Central memory CD8-positive, alpha-beta T cell (primary cell): ENCODE measurements at places on chromosomes 6 and 20.

- H3K27ac ChIP-seq: no peak overlapping the region
- H3K4me3 ChIP-seq: no peak overlapping the region
- no peaks in the 10 kb centered on the region for H3K4me1 ChIP-seq
- H3K27me3 ChIP-seq: peaks cover 42% of the 10 kb centered on the region
- H3K36me3 ChIP-seq: no peaks in the 10 kb centered on the region
Measured at GRCh38 chr6:156585859-156586258, 191.3 kb upstream of the ARID1B start.

DNA sequence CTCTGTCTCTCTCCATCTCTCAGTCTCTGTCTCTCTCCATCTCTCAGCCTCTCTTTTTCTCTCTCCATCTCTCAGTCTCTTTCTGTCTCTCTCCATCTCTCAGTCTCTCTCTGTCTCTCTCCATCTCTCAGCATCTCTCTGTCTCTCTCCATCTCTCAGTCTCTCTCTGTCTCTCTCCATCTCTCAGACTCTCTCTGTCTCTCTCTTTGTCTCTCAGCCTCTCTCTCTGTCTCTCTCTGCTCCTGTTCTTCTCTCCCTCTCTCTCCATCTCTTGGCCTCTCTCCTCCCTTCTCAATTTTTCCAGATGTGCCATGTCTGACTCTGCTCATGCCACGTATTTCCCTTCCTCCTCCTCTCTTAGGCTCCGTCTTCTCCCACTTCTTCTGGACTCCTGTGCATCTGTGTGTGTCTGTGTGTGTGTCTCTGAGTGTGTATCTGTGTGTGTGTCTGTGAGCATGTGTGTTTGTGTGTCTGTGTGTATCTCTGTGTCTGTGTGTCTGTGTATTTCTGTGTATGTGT lies 72.7 kb downstream of the SRC start:
- no peaks in the 10 kb centered on the region for H3K36me3 ChIP-seq
- no peak overlapping the region for H3K4me3 ChIP-seq
- H3K27ac ChIP-seq: no peak overlapping the region
- H3K27me3 ChIP-seq: peaks cover 12% of the 10 kb centered on the region
- no peak for DNase-seq

GRCh38 chr6:148392671-148393070 lies 50.0 kb downstream of the SASH1 start:
- H3K36me3 ChIP-seq: no peaks in the 10 kb centered on the region
- no peak for DNase-seq
- H3K27ac ChIP-seq: no peak overlapping the region

DNA sequence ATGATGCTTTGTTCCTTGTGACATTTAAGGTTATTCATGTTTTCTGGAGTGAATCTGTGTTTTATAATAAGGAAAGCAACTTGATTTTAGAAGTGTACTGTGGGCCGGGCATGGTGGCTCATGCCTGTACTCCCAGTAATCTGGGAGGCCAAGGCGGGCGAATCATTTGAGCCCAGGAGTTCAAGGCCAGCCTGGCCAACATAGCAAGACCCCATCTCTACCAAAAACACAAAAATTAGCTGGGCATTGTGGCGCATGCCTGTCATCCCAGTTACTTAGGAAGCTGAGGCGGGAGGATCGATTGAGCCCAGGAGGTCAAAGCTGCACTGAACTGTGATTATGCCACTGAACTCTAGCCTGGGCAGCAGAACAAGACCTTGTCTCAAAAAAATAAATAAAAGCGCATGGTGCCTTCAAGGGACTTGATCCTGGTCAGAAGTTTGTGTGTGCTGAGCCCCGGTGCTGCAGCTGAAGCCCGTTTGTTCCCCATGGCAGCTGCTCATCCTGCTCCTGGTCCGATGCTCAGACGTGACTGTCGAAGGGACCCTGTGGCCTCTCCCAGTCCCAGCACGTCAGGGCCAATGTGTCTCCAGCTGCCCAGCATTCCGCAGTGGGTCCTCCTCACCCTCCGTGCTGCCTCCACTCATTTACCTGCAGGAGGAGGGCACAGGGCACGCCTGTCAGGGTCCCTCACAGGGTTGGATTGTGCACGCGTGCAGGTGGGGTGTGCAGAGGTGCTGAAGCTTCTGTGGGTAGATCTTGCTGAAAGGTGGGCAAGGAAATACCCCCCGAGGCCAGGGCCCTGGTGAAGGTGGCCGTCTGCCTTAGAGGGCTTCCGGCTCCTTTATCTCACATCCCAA lies 18.3 kb downstream of the ENTPD6 start:
- peaks cover 18% of the 10 kb centered on the region for H3K36me3 ChIP-seq
- H3K4me3 ChIP-seq: no peak overlapping the region
- no peak overlapping the region for H3K27ac ChIP-seq
- DNase-seq: no peak

GRCh38 chr6:65064844-65065243 lies 642.2 kb downstream of the EYS start:
- no peak for DNase-seq
- no peaks in the 10 kb centered on the region for H3K4me1 ChIP-seq
- H3K36me3 ChIP-seq: no peaks in the 10 kb centered on the region
- no peaks in the 10 kb centered on the region for H3K27me3 ChIP-seq
- H3K27ac ChIP-seq: no peak overlapping the region

GRCh38 chr20:44664131-44664530 lies 12.6 kb upstream of the ADA start:
- no peak overlapping the region for H3K4me3 ChIP-seq
- no peaks in the 10 kb centered on the region for H3K27me3 ChIP-seq
- no peak overlapping the region for H3K27ac ChIP-seq
- no peak for DNase-seq

DNA sequence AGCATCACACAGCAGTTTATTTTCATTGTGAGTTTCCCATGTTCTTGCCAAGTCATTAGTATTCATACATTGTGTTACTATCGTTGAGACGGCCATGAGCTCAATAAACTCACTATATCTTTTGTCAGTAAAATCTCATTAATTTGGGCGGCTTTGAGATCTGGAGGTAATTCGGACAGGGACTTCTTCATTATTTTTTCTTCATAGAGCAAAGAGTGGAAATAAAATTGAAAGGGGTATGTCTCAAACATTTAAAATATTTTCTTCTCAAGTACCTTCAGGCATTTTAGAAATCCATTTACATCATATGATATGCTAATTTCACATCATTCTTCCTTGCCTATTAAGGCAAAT lies 14.6 kb downstream of the NOX3 start:
- no peaks in the 10 kb centered on the region for H3K4me1 ChIP-seq
- H3K27me3 ChIP-seq: peaks cover 38% of the 10 kb centered on the region
- H3K27ac ChIP-seq: no peak overlapping the region
- no peaks in the 10 kb centered on the region for H3K36me3 ChIP-seq
- DNase-seq: no peak
- no peak overlapping the region for H3K4me3 ChIP-seq

DNA sequence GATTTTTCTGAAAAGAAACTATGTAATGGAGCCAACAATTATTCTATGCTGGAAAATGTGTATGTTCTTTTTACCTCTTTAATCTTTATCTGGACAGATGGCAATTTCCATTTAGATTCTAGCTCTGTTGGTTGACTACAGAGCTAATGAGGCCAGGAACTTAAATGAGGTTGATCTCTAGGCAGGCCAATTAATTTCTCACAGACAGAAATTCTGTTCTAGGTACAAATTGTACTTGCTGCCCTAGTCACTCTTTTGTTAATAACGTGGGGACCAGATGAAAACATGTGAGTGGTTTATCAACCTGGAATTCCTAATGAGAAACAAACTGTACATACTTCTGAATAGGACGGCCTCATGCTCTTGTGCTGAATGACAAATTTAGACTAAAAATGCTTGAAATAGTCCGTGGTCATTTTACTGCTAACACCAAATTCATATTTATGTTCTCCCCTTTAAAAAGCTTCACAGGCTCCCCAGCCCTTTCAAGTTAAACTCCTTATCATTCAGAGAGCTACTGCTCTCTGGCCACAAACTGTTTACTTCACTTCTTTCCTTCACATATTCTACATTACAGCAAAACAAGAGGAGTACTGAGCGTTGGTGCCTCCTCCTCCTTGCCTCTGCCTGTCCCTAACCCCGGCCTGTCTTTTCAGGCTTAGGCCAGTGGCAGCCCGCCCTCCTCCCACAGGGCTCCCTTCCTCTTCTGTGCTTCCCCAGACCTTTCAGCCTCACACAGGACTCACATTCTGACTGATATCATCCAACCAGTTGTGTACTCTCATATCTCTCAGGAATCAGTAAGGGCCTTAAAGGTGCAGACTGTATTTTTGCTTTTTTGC lies 41.4 kb downstream of the DTNBP1 start:
- H3K36me3 ChIP-seq: peaks cover 2% of the 10 kb centered on the region
- H3K27ac ChIP-seq: peak overlapping the region; percentile 39
- no peaks in the 10 kb centered on the region for H3K27me3 ChIP-seq
- DNase-seq: no peak
- no peak overlapping the region for H3K4me3 ChIP-seq

DNA sequence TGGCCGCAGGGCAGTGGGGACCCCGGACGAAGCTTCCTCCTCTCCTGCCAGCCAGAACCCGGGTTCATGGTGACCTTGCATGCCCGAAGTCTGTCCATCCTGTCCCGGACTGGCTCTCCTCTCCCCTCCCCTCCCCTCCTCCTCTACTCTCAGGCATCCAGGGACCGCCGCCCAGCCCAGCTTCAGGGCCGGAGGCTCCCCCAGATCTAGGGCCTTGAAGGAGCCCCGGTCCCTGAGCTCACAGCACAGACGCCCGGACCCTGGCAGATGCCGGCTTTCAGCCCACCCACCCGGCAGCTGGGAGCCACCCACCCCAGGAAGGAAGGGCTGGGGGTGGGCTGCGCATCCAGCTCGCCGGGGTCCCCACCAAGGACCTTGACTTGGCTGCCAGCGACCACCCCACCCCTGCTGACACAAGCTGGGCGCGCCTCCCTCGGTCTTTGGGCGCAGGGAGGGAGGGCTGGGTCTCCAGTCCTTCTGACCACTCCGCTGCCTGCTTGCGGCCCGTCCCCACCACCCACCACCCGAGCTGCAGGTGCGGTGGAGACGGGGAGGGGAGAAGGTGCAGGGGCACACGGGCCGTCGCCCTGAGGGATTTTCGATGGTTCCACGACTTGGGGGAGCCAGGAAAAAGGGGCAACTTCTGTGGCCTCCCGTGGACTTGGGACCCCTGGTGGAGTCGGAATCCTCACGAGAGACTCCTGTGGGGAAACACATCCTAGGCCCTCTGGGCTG lies 5.8 kb upstream of the ABHD16B start:
- H3K27ac ChIP-seq: no peak overlapping the region
- peaks cover 18% of the 10 kb centered on the region for H3K4me1 ChIP-seq
- peaks cover 22% of the 10 kb centered on the region for H3K27me3 ChIP-seq
- no peak overlapping the region for H3K4me3 ChIP-seq
- peaks cover 2% of the 10 kb centered on the region for H3K36me3 ChIP-seq

- no peak overlapping the region for H3K4me3 ChIP-seq
- H3K4me1 ChIP-seq: no peaks in the 10 kb centered on the region
- DNase-seq: no peak
- H3K27ac ChIP-seq: no peak overlapping the region
- peaks cover 15% of the 10 kb centered on the region for H3K27me3 ChIP-seq
Measured at GRCh38 chr6:100237821-100238220, 226.9 kb downstream of the SIM1 start.

DNA sequence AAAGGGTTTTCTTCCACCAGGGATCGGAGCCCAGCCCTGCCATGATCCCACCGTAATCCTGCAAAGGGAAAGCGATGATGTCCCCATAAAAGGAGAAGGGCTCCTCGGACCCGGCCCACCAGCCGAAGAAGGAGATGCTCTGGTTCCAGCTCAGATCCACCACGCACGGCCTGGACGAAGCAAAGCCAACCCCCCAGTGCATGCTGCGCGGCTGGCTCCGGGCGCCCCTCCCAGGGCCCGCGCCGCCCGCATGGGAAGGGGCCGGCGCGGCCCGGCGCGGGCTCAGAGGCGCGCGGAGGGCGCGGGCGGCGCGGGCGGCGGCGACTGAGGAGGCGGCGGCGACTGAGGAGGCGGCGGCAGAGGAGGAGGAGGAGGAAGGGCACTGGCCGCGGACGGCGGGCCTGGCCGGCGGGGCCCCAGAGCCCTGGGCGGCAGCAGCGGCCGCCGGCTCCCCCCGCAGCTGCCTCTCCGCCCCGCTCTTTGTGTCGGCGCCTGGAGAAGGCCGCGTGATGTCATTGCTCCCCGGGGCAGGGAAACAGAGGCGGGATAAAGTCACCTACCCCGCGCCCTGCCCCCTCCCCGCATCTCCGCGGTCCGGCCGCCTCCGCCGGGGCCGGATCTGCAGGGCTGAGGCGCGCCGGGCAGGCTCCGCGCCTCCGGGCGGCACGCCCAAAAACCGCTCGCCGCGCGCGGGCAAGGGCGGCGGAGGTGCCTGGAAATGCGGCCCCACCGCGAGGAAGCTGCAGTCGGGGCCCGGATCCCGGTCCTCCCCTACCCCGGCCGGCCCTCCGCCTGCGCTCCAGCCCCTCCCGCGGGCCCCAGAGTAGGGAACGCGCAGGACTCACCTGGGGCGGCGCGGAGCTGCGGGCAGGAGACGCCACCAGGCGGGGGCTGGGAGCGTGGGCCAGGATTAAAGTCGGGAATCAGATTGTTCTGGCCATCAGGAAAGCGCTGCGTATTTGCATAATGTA lies at the start of gene FAXC:
Gene FAXC, minus strand, starts transcription at position 504 of the 971 bp plus-strand sequence. Its CDS starts 302 bp downstream, at position 202.
- no peaks in the 10 kb centered on the region for H3K36me3 ChIP-seq
- H3K27me3 ChIP-seq: peaks cover 57% of the 10 kb centered on the region
- DNase-seq: no peak
- no peaks in the 10 kb centered on the region for H3K4me1 ChIP-seq
- peak within 1 kb of the TSS; percentile 17 for H3K4me3 ChIP-seq
- H3K27ac ChIP-seq: no peak within 1 kb of the TSS

- peaks cover 6% of the 10 kb centered on the region for H3K36me3 ChIP-seq
- peak overlapping the region; percentile 80 for H3K27ac ChIP-seq
- DNase-seq: peak; percentile 46
Measured at GRCh38 chr20:44217342-44218092, 6.9 kb upstream of the OSER1 start.

- no peak overlapping the region for H3K4me3 ChIP-seq
- H3K27ac ChIP-seq: no peak overlapping the region
- no peak for DNase-seq
- H3K4me1 ChIP-seq: no peaks in the 10 kb centered on the region
- peaks cover 15% of the 10 kb centered on the region for H3K27me3 ChIP-seq
- no peaks in the 10 kb centered on the region for H3K36me3 ChIP-seq
Measured at GRCh38 chr20:2228926-2229325, 66.9 kb upstream of the TGM3 start.

- no peak for DNase-seq
- no peaks in the 10 kb centered on the region for H3K4me1 ChIP-seq
- H3K27ac ChIP-seq: no peak overlapping the region
- H3K36me3 ChIP-seq: no peaks in the 10 kb centered on the region
Measured at GRCh38 chr6:169087443-169088041, 166.1 kb downstream of the THBS2 start.

DNA sequence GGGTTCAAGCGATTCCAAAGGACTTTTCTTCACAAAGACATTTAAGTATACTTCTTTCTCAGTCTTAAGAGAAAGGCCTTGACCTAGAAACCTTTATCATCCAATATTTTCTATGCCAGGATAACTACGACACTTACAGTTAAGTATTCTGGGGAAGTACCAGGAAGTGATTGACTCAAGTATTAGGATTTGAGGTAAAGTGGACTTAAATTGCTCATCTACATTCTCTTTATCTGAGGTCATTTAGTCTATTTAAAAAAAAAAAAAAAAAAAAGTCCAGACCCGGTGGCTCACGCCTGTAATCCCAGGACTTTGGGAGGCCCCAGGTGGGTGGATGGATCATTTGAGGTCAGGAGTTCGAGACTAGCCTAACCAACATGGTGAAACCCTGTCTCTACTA lies 114.7 kb downstream of the ZFAND3 start:
- H3K27me3 ChIP-seq: no peaks in the 10 kb centered on the region
- H3K4me1 ChIP-seq: peaks cover 59% of the 10 kb centered on the region
- H3K4me3 ChIP-seq: no peak overlapping the region
